ENCODE measurements at places on chromosomes 2 and 18. TPM values are rescaled to one million over a fixed set of nuclear protein-coding genes. Genes with fewer than 3 reads are reported as not detected.

Gene TEX44
- total RNA-seq = not detected

Gene GKN1
- total RNA-seq = not detected

Gene RMC1
- 27.9 TPM for total RNA-seq

Gene THSD7B
- 0.16 TPM for total RNA-seq

Gene SCYGR6
- total RNA-seq = not detected

Gene CABYR
- 9.5 TPM for total RNA-seq

Gene ASPRV1
- not detected for total RNA-seq

Gene VIL1
- total RNA-seq = not detected
